Brain (organoid and tissue), 16 donors: ENCODE measurements at places on chromosomes 2 and 18.

DNA sequence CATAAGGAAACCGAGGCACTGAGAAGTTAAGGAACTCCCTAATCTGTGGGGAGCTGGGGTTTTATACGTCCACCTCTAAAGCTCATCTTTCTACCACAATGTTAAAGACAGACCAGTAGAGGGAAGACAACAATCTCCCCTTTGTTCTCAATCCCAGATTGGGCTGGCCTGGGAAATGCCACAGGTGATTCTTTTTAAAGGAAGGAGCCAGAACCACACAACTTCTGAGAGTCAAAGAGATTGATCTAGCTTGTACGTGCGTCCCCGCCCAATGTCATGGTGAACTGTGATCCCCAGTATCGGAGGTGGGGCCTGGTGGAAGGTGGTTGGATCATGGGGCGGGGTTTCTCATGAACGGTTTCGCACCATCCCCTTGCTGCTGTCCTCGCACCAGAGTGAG is 81.8 kb upstream of the LCLAT1 start:
- DNase-seq, result no peak

DNA sequence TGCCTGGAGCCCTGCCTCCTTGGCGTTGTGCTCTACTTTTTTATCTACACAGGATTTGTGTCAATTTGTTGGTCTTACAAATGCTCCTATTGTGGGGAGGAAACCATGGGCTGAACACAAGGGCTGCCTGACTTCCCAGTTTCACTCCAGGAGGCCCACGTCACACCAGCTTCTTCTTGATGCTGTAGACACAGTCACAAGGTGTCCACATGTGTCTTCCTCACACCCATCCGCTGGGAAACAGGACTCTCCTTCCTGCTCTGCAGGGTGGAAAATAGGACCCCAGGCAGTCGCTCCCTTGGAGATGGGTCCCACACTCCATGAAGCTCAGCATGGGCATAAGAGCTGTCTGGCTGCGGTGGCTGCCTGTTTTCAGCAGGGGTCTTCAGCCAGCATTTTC is 468.2 kb downstream of the EPHA4 start:
- no peak for DNase-seq

GRCh38 chr2:38754049-38754448 is 2.9 kb upstream of the SRSF7 start:
- DNase-seq, result no peak

DNA sequence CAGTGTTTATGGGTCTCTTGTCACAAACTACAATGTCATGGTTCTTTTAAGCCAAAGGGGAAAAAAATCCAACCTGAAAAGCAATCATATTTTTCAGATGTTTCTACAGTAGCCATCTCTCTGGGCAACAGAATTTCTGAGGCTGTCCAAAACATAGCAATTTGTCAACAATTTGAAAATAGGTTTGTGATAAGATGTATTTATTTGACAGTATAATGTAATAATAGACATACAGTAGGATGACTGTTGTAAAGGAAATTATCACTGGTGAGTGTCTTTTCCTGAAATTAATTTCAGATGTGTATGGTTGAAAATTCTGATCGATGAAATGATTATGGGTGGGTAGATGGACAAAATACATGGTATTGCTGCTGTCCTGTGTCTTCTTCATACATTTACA is 1230.1 kb upstream of the CDH2 start:
- no peak for DNase-seq

- no peak for DNase-seq
These were observed 708.1 kb downstream of the SLC4A3 start for GRCh38 chr2:220335591-220335915.
